HuH-7 (cell line): ENCODE measurements at places on chromosomes 11 and 22.

- no peak for DNase-seq
Observed at GRCh38 chr11:98616098-98616655, 404.6 kb upstream of the CNTN5 start.

DNA sequence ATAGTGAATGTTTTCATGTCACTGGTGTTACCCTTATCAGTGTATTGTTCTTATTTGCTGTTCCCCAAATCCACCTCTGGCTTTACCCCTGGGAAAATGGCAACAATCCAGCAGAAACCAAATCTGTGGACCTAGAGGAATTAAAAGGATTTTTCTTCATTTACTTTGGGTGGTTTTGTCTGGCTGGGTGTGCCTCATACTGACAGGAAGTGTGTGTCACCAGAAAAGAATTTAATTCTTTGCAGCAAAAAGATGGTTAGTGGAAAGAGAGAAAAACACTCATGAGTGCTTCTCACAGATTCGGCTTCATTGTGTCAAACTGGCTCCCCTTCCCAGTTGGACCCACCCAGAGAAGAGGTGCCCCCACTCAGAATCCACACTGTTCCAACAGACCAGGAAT lies 38.9 kb downstream of the FZD4 start:
- DNase-seq = no peak

GRCh38 chr11:64856382-64857227 lies 12.2 kb upstream of the CDC42BPG start:
- no peak for DNase-seq

DNA sequence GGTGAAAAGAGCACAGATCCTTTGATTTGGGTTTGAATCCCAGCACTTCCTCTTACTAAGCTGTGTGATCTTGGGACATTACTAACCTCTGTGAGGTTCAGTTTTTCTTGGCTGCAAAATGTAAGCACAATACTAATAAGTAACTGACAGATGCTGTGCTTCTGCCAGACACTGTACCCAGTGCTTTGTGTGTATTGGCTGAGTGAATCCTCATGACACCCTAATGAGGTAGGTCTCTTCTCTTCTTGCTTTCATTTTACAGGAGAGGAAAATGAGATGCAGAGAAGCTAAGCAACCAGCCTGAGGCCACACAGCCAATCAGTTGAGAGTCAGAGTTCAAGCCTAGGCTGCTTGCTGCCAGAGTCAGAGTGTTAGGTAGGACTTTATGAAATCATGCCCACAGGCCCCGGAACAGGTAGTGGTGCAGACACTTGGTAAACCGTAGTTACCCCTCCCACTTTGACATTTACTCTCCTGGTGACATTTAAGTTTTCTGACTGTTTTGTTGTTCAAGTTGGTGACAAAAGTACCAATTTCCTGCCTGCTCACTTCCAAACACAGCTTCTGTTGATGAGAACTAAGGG lies 21.2 kb downstream of the PTPRJ start:
- no peak for DNase-seq
